ENCODE measurements at places on chromosomes 3 and 15. TPM values are rescaled to one million over a fixed set of nuclear protein-coding genes. Genes with fewer than 3 reads are reported as not detected.

The CATSPER2 gene
- total RNA-seq, result 1.8 TPM

DNA sequence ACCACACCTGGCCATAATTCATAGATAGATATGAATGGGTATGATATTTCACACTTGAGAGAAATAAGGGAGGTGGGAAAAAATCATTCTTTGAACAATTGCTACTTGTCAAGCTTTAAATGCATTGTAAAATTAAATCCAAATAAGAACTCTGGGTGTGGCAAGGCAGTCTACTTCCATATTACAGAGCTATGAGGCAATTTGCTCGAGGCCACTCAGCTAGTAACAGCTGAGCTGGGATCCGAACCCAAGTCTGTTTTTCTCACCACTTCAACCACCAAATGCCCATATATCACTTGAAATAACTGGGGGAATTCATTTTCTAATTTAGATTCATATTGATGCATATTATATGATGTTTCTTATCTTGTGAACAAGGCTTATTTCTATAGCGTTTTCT is 482.2 kb upstream of the ADAMTS9 start:
- no peak for DNase-seq

The GALNT15 gene
- total RNA-seq, result 215 TPM

GRCh38 chr15:24823473-24823872 is 131.3 kb upstream of the SNRPN start:
- no peak for DNase-seq

DNA sequence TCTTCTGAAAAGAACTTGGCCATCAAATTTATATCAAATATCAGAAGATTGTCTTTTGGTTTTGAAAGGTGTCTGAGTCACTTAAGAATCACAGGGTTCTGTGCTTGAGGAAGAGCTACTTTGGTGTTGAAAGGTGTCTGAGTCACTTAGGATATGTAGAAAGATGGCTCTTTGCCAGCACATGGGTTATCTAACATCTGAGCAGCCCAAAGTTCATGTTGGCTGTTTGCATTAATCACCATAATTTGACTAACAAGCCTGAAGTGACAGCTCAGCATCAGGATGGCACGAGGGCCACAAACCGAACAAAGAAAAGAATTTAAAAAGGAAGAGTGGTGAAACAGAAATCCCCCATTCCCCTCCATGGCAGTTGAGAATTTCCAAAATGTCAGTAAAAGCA is 190.5 kb upstream of the CMC1 start:
- no peak for DNase-seq

DNA sequence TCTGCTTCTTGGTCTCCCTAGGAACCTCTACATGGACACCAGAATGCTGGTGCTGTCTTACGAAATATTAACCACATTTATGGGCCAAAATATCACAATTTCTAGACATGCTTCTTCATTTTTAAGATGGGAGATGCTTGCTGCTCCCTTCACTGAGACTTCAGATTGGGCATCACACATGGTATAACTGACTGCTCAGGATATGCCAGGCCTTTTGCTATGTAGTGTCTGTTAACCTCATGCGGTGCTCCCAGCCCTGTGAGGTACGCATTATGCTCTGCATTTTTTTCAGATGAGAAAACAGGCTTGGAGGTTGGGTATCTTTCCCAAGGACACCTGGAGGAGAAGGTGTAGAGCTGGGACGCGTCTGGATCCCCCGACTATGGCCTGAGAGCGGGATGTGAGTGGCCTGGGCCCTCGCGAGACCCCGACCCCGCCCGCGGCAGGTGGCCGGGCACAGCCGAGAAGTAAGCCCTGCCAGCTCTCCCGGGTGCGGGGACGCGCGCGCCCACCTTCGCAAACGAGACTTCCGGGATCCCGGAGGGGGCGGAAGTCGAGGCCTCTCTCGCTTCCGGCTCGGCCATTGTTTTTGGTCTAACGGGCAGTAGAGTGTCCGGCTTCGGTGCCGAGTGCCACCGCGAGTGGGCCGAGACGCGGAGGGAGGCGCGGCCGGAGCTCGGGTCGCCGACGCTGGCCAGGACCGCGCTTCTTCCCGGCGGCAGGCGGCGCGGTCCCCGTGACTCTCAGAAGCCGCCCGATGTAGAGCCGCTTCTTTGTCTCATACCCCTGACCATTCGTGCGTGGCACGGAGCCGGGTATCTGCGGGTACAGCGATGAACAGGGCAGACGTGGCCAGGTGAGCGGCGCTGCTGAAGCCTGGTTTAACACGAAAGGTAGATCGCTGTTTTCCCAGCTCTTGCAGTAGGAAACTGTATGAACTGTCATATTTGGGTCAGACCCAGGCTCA is at the start of gene ZKSCAN7:
ZKSCAN7 (plus strand) TSS at position 568 of the 967 bp plus-strand sequence. CDS start 1,855 bp downstream, outside the sequence.
- peak; percentile 27 for DNase-seq

- DNase-seq, result no peak
These were observed 60.5 kb upstream of the ACTC1 start for GRCh38 chr15:34855893-34856292.

- DNase-seq, result no peak
These were observed 662.4 kb downstream of the FHIT start for GRCh38 chr3:60588806-60589205.

The PLCH1 gene
- total RNA-seq, result not detected

The KBTBD12 gene
- not detected for total RNA-seq

GRCh38 chr3:129235344-129235917 is 14.0 kb upstream of the COPG1 start:
- no peak for DNase-seq

DNA sequence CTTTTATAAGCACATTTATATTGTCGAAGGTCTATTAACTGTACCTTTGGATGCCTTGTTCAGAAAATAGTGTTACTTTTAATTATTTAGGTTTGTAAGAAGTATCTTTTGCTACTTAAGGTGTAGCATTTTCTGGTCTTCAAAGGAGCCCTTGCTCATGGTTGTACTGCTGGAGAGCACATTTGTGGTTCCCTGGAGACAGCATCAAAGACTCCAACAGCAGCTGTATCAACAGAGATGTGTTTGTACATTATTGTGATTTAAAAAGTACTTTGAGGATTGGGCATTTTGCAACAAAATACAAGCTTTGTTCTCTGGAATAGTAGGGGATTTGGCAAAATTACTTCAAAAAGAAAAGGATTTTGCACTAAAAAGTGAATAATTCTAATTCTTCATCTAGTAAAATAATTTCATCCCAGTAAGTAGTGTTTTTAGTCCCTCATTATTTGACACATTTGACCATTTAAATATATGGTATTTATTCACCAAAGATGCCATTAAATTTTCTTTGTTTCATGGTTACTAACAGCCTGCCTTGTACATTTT is 16.5 kb downstream of the TBC1D23 start:
- no peak for DNase-seq

The ASB14 gene
- total RNA-seq, result not detected

GRCh38 chr3:38083871-38084333 is 44.9 kb downstream of the DLEC1 start:
- no peak for DNase-seq

DNA sequence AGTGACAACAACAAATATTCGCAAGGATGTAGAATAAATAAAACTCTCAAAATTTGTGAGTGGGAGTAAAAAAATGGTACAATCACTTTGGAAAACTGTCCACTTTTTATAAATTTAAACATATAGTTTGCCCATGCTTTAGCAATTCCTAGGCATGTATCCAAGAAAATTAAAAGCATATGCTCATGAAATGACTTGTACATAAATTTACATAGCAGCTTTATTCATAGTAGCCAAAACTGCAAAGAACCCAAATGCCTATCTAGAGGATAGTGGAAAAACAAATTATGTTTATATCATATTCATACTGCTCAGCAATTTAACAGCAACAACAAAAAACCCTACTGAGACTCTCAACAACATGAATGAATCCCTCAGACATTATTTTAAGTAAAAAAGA is 363.6 kb upstream of the CCDC54 start:
- DNase-seq, result no peak

GRCh38 chr15:44381236-44381635 is 46.2 kb upstream of the CTDSPL2 start:
- no peak for DNase-seq

DNA sequence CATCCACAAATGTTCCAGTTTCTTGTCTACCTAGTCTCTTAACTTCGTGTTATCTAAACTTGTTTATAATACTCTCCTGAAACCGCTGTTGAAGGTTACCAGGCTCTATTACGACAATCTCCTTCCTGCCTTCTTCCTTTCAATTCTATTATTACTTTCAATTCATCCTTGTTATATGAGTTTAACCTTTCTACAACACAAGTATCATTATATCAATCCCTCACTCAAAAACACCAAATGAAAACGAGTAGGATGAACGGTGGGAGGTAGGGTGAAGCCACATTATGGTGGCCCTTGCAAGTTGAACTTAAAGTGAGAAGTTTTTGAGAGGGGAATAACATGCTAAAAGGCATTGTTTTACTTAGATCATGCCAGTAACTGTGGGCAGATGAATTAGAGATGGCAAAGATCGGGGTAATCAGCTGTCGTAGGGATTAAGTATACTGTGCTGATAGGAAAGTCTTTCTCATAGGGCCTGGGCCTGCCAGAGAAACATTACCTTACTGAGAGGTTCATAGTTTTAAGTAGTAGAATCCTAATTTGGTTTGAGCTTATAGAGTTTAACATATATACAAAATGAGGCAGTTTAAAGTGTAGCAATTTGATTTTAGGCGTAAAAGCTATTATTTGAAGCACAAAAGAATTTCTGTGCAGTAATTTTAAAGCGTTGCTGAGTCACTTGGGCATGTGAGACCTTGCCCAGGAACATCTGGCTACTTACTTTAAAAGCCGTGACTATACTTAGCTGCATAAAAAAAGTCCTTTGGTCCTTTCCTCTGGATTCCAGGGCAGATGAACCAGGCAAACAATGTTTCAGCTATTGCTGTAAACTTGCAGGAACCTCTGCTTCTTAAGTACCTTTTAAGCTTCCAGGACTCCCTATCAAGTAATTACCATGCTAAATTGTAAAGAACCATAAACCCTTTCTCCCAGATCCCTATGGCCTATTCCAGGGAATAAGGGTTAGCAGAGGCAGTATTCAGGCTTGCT is 3.3 kb upstream of the CEP97 start:
- no peak for DNase-seq

DNA sequence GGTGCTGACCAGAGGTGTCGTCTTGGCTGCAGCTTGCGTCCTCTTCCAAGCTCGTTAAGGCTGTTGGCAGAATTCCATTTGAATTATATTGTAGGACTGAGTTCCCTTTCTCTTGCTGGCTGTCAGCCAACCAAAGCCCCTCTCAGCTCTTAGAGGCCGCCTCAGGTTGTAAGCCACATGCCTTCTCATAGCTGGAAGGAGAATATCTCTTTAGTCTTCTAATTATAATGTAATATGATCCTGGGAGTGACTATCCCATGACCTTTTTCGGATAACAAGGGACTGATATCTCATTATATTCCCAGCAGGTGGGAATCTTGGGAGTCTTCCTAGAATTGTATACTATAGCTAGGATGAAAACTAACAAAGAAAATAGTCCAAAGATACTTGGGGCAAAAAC is 4.8 kb downstream of the SCG5 start:
- DNase-seq, result no peak

- DNase-seq, result no peak
These were observed 867.1 kb downstream of the NAALADL2 start for GRCh38 chr3:175726228-175726627.

The CORO2B gene
- 3.5 TPM for total RNA-seq

The TF gene
- total RNA-seq, result 8.5 TPM

GRCh38 chr15:26087395-26087794 is 224.3 kb upstream of the ATP10A start:
- DNase-seq, result no peak

DNA sequence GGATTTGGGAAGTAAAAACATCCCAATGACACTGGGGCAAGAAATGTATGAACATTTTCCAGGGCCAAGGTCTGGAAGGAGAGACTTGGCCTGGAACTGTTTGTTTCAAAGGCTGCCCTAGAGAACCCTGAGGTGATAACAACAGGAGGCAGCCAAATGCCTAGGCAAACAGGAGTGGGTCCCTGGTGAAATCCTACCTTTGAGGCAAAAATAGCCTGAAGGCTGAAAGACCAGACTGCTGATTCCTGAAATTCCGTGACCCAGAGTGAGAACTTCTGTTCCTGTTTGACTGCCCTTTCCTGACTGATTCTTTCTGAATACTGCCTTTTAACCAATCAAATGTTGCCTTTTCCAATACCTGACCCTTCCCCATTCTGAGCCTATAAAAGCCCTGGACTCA is 196.4 kb downstream of the NSUN3 start:
- DNase-seq, result no peak

The LRRC3B gene
- total RNA-seq, result 0.66 TPM

- no peak for DNase-seq
These were observed 14.1 kb downstream of the APH1B start for GRCh38 chr15:63291507-63291906.

DNA sequence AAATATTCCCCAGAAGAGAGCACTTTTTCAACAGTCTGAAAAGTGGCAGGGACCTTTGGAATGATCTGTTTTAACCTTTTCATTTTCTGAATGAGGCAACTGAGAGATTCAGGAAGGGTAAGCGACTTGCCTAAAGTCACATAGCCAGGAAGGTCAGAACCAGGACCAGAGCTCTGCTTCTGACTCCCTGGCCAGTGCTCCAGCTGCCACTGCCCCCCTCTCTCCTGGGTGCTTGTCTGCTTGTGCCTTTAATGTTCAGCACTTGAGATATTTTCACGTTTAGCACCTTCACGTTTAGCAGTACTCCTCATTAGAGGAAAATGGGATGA is 68.3 kb downstream of the SMAD3 start:
- no peak for DNase-seq

The P2RY14 gene
- total RNA-seq, result 3.3 TPM

The PTPRG gene
- 61.6 TPM for total RNA-seq

DNA sequence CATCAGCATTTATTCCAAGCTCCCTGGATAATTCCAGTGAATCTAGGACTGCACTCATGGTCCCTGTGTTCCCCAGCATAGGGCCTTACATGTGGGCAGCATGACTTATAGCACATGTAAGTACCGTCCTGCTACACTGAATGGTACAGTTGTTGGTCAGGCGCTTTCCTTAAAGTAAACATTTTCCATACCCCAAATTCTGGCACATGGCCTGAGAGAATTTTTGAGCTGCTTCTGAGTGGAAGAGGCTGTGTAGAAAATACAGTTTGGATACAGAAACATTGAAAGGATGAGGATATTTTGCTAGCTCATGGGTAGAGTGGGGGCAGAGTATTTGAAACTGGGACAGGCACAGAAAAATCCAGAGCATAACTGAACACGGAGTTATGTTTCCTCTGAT is 27.6 kb downstream of the CORO2B start:
- no peak for DNase-seq

The MKRN3 gene
- total RNA-seq, result 0.16 TPM
